ENCODE measurements at places on chromosomes 5 and 9. TPM values are rescaled to one million over a fixed set of nuclear protein-coding genes. Genes with fewer than 3 reads are reported as not detected.

GRCh38 chr9:2210201-2210600 lies 195.1 kb downstream of the SMARCA2 start:
- no peak overlapping the region for H3K27ac ChIP-seq
- H3K4me1 ChIP-seq = no peaks in the 10 kb centered on the region
- H3K4me3 ChIP-seq = no peak overlapping the region
- H3K27me3 ChIP-seq = no peaks in the 10 kb centered on the region

GRCh38 chr9:134305533-134305932 lies 20.7 kb upstream of the RXRA start:
- H3K27ac ChIP-seq = no peak overlapping the region
- no peaks in the 10 kb centered on the region for H3K36me3 ChIP-seq
- DNase-seq = no peak
- H3K4me3 ChIP-seq = no peak overlapping the region
- no peaks in the 10 kb centered on the region for H3K4me1 ChIP-seq
- H3K27me3 ChIP-seq = no peaks in the 10 kb centered on the region

DNA sequence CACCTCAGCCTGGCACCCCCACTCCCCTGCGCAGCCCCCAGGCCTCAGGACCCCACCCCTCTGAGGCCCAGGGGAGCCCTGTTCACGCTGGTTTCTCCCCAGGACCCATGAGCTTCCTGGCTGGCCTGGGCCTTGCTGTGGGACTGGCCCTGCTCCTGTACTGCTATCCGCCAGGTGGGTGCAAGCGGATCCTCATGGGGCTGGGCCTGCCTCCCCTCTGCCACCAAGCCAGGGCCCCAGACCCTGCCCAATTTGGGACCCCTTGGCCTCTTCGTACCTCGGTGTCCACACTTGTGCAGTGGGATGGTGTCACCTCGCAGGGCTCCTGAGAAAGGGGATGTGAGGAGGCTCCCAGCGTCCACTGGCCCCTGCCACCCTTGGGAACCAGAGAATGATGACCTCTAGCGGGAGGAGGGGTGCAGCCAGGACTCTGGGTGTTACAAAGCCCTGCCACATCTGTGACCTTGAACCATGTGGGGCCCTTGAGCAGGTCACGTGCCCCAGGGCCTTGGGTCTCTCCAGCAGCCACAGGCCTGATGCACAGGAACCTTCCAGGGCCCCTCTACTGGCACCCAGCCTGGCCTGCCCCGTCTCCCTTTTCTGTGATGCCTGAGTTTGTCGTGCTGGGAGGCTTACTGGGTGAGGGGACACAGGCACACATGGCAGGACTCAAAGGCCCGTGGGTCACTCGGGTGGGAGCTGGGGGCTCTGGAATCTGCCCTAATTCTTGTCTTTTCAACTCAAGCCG lies 16.3 kb downstream of the CARD19 start:
- DNase-seq = no peak
- peaks cover 22% of the 10 kb centered on the region for H3K4me1 ChIP-seq
- no peak overlapping the region for H3K4me3 ChIP-seq

DNA sequence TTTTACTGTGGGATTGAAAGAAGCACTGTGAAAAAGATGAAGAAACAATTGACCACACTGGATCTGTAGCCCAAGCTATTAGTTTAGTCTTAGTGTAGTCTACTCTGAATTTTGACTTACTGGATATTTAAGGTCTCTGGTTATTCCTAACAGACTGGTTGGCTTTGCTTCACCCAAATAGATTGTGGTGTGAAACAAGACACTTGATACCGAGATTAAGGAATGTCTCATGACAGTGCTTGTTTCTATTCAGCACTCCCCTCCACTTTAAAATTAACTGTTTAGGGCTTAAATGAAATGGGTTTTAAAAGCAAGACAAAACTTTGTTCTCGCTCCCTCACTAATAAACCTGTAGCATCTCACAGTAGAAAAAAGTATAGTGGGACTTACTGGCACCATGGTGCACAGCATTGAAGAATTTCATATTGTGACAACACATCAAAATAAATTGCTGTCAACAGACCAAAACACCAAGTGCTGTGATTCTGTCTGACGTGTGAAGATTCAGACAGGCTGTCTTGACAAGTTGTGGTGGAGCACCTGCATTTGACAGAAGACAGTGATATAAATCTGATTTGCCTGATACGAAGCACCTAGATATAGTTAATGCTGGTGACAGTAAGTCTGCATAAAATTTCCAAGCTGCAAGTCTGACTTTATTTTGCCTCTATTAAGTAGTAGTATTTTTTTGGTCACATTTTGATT lies 73.1 kb downstream of the PBX3 start:
- H3K4me1 ChIP-seq = no peaks in the 10 kb centered on the region
- no peaks in the 10 kb centered on the region for H3K36me3 ChIP-seq
- no peaks in the 10 kb centered on the region for H3K27me3 ChIP-seq
- H3K4me3 ChIP-seq = no peak overlapping the region
- DNase-seq = no peak
- H3K27ac ChIP-seq = no peak overlapping the region

PSD2 gene
- 0.79 TPM for total RNA-seq

CCDC192 gene
- not detected for total RNA-seq

All from HCT116 (cell line).